ENCODE measurements at places on chromosomes 5 and 9.

GRCh38 chr5:117488976-117489500 lies 914.4 kb upstream of the SEMA6A start:
- no peak for DNase-seq

DNA sequence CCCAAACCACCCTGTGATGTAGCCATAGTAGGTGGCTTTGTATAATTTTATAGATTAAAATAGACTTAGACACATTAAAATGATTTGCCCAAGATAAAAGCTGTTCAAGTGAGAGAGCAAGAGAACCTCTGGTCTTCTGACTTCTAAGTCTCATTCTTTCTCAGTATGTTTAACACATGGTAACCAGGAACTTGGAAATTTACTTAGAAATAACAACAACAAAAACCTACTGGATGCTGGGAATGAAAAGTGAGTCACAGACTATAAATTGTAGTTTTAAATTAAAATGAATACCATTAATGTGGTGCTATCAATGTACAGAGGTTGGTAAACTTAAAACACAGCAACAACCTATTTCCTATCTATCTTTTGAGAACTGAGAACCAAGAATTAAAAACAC lies 30.4 kb downstream of the HMGCR start:
- no peak for DNase-seq

DNA sequence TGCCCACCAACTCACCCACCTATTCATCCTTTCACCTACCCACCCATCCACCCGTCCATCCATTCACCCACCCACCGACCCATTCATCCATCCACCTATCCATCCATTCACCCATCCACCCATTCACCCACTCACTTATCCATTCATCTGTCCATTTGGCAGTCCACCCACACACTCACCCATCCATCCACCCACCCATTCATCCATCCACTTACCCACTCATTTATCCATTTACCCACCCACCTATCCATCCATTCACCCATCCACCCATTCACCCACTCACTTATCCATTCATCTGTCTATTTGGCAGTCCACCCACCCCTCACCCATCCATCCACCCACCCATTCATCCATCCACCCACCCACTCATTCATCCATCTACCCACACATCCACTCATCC lies 278.1 kb upstream of the IRX4 start:
- no peak for DNase-seq

GRCh38 chr9:114202849-114203248 lies 47.5 kb downstream of the COL27A1 start:
- no peak for DNase-seq

- DNase-seq: no peak
Observed at GRCh38 chr9:36550135-36550534, 22.6 kb upstream of the MELK start.

GRCh38 chr5:82347201-82347865 lies 69.2 kb upstream of the RPS23 start:
- DNase-seq: no peak

GRCh38 chr5:145903867-145904266 lies 31.1 kb upstream of the GRXCR2 start:
- DNase-seq: no peak

DNA sequence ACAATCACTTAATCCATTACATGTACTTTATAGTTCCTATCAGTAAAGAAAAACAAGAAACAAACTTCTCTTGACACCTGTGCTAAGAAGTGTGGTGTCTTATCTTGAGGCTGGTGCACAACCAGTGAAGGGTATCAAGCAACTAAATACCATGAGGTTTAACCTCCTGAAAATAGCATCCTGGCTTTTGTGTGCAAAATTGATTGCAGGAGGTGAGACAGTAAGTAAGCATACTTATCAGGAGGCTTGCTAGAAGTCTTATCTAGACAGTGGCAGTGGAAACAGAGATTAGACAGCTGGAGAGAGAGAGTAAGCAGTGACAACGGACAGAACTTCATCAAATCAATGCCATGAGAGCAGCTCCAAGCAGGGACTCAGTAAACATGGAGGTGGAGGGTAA lies 730.3 kb downstream of the DNAH5 start:
- no peak for DNase-seq

- DNase-seq: no peak
Observed at GRCh38 chr5:35773967-35774366, 82.7 kb upstream of the IL7R start.

GRCh38 chr5:73121119-73121463 lies 716 bp downstream of the TMEM171 start:
- DNase-seq: no peak

DNA sequence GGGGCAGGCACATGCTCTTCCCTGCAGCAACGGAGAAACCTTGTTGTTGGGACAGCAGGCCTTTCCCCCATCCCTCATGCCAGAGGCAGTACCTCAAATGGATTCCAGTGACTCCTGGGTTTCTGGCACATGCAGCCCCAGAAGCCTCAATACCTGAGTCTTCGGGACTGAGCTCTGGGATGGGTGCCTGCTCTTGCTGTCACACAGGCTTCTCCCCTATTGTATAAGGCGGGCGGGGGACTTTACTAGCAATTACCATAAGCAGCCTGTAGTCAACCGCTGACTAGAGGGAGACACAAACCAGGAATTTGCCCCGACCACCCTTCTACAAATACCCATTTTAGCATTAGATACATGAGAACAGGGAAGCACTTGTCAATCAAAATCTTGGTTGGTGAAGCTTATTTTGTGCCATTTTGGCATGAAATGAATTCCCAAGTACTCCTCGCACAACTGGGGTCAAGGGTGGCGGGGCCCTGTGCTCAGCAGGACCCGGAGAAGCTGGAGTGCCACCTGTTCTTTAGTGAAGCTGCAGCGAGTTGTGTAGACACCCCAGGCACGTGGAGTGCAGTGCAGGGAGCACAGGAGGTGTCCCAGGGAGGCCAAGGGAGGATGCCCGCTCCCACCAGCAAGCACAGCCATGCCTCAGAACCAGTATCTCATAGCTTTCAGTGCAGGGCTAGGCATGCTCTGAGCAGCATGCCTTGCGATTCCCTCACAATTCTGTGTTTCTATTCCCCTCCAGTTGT lies 21.2 kb downstream of the S1PR3 start:
- DNase-seq: no peak

- DNase-seq: no peak
Observed at GRCh38 chr9:86549401-86549811, 195.2 kb upstream of the TUT7 start.

DNA sequence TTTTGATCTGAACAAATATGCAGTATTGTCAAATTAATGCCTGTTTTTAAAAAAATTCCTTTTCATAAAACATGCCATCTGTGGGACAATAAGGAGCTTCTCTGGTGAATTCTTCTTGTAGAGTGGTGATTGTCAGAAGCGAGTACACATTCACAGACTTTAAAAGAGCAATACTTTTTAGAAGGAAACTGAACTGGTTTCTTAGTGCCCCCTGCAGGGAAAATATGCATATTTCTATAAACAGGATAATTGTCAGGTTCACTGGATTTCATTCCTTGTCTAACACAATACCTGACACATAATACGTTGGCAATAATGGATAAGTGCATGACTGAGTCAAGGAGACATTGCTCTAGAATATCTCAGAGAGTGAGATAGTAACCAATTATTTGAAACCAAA lies 133.7 kb downstream of the KIF4B start:
- DNase-seq: no peak

DNA sequence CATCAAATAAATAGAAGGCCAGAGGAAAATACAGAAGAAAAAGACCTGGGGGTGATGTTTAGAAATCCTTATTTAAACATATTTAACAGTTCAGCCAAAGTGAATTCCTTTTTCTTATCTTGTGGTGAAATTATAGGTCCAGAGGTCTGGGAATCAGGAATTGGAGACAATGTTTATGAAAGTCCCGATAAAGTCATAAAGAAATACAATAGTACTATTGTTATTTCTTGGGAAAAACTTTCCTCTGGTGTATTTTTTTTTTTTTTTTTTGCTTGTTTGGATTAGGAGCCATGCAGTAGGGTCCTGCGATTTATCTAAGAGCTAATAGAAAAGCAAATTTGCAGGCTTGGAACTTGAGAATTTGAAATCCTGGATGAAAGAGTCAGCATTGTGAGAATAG lies 426 bp downstream of the C7 start:
- no peak for DNase-seq

DNA sequence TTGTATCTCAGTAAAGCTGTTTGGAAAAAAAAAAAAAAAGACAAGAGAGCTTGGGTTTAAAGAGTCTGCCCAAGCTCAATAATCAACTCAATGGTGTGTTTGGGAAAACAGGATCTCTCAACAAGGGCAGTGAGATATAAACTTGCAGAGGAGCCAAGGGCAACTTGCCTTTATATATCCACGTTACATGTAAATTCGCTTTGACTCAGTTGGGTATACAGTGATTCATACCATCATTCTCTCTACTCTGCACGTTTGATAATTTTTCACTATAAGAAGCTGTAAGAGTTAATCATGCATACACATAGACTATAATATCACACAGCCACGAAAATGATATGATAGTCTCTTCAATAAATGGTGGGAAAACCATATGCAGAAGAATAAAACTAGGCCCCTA lies 24.9 kb downstream of the ADAM19 start:
- no peak for DNase-seq

- DNase-seq: no peak
Observed at GRCh38 chr9:115794921-115795475, 358.6 kb upstream of the PAPPA start.

- no peak for DNase-seq
Observed at GRCh38 chr9:117486426-117486825, 71.6 kb upstream of the ASTN2 start.

- DNase-seq: no peak
Observed at GRCh38 chr9:95644377-95644776, 127.6 kb upstream of the PTCH1 start.

DNA sequence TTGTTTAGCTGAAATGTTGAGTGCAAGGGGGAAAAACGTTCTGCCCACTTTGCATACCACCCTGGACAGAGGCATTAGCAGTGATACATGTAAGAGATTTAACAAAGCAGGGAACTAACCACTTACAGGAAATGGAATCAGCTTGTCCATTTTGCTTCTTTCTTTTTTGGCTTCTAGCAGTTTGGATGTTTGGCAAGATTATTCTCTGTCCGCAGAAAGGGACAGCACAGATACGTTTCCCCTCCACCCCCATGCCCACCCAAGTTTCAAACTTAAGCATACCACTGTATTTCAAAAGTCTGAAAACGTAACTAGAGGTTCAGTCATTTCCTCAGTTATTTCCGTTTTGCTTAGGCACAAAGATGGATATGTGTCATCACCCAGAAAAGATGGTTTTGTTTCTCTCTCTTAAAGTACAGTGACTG lies 118.4 kb downstream of the GDNF start:
- DNase-seq: no peak

GRCh38 chr5:135393229-135393628 lies 5.8 kb downstream of the MACROH2A1 start:
- DNase-seq: no peak

DNA sequence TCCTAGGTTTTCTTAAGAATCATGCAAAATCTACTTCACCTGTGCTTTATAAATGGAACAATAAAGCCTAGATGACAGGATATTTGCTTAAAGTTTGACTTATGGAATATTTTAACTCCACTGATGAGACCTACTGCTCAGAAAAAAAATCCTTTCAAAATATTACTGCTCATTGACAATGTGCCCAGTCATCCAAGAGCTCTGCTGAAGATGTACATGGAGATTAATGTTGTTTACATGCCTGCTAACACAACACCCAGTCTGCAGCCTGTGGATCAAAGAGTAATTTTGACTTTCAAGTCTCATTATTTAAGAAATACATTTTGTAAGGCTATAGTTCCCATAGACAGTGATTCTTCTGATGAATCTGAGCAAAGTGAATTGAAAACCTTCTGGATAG lies 889.6 kb downstream of the CDH18 start:
- DNase-seq: no peak

DNA sequence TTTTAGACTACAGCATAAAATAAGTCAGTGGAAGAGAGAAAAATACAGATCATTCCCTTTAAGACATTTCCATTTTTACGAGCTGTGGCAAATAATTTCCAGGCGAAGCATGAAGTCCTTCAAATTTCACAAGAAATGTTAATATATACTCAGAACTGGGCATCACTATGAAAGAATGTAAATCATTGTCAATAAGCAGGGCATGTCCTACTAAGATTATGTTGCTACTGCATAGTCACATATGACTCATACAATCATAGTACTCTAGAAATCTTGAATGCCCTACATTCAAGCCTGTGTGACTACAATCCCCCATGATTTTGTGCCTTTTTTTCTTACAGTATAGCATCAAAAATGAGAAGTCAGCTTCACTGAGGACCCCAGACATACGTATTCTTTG lies 485.2 kb upstream of the FTMT start:
- DNase-seq: no peak

GRCh38 chr5:10420468-10420867 lies 21.2 kb upstream of the ROPN1L start:
- DNase-seq: no peak

- DNase-seq: no peak
Observed at GRCh38 chr9:75111019-75111622, 22.8 kb downstream of the OSTF1 start.

- no peak for DNase-seq
Observed at GRCh38 chr9:84123648-84124406, 143.2 kb downstream of the RMI1 start.

GRCh38 chr9:107890921-107891465 lies 401.4 kb upstream of the KLF4 start:
- no peak for DNase-seq

GRCh38 chr9:126156898-126157297 lies 169.7 kb upstream of the MVB12B start:
- DNase-seq: no peak

DNA sequence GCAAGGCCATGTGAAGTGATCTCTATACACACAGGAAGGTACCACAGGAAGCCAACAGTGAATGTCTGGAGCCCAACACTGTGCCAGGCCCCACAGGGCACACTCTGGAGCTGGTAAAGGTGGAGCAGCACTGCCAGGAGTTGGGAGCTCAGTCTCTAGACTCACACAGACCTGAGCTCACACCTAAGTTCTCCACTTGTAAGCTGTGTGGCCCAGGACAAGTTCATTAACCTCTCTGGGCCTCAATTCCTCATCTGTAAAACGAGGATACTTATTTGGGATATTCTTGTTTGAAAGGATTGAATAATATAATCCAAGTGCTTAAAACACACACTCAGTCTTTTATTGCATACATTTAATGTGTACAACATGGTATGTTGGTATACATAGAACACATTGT lies 60.6 kb upstream of the IQGAP2 start:
- no peak for DNase-seq

DNA sequence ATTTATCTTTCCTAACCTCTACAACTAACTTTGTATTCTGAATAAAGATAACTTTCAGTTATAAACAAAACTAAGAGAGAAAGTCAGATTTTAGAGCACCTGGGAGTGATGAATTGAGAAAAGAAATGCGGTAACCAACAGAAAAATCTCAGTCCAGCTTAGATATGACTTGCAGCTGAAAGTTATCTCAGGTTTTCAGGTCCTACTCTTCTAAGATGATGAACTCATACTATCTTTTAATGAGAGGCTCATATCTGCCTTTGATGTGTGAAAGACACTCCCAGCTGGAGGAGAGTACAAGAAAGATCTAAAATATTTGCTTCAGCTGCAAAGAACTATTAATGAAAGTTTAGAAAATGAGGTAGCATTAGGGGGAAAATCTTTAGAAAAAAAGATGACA lies 190.5 kb downstream of the DENND1A start:
- DNase-seq: no peak

GRCh38 chr9:129624168-129624759 lies 1.7 kb upstream of the NTMT1 start:
- DNase-seq: peak; percentile 92

All from HuH-7.5 (cell line).